ENCODE measurements at places on chromosomes 16 and 17. TPM values are rescaled to one million over a fixed set of nuclear protein-coding genes. Genes with fewer than 3 reads are reported as not detected.

DNA sequence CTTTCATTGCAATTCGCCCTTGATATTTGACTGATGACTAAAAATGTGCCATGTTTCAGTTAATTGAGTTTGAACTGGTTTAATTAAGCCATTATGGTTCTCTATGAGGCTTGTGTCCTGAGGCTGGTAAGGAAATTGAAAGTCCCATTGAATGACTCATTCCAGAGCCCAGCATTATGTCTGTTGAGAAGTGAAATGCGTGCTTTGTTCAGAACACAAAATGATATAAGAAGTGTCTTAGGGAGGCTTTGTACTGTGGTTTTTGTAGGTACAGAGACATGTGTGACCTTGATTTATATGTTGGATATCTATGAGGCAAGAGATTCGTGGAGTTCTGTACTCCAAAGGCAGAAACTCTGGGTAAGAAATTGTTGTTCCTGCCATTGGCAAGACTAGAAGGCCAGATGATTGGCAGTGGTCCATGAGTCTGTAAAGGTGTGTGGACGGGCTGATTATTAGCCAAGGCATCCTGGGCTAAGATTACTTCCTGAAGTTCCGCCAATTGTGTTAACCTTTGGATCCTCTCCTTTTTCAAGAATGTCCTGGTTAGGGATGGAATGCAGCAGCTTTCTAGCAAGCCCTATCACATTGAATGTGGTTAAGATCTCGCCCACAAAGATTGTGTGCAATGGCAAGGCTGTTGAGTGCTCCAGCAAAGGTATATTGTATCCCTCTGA, 103.7 kb downstream of the NPIPB5 start:
- H3K27me3 ChIP-seq: no peaks in the 10 kb centered on the region
- no peak for DNase-seq
- no peaks in the 10 kb centered on the region for H3K4me1 ChIP-seq
- H3K27ac ChIP-seq: no peak overlapping the region
- no peaks in the 10 kb centered on the region for H3K36me3 ChIP-seq

GRCh38 chr17:62871291-62871690, 63.2 kb upstream of the MARCHF10 start:
- no peaks in the 10 kb centered on the region for H3K36me3 ChIP-seq
- no peak for DNase-seq
- H3K4me1 ChIP-seq: peaks cover 3% of the 10 kb centered on the region
- no peak overlapping the region for H3K4me3 ChIP-seq
- H3K27ac ChIP-seq: no peak overlapping the region
- no peaks in the 10 kb centered on the region for H3K27me3 ChIP-seq

DNA sequence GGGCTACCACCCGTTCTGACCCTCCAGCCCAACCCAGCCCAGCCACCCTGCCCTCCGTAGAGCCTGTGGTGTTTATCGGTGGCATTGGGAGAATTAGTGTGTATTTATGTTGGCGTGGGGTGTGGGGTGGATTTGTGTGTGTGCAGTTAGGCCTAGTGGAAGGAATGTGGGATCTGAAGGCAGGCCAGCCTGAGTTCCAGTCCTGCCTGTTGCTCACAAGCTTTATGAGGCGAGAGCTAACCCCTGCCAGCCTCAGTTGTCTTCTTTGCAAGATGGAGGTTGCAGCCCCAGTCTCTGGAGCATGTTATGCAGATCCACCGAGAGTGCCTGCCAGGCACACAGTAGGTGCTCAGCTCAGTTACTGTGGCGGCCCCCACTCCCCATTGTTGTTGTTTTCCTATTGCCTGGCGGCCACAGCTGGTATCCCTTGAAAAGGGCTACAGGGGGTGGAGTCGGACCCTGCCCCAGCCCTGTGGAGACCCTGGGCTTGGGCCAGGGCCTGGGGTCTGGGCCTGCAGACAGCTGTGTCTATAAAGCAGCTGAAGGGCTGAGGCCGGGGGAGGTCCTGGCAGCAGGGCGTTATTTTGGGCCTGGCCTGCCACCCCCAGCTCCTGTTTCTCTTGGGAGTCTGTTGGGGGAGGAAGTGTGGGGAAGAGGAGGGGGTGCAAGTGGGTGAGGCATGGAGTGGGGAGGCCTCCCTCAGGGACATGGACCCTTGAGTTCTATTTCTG, 5.1 kb downstream of the ERBB2 start:
- H3K36me3 ChIP-seq: peaks cover 20% of the 10 kb centered on the region
- H3K4me3 ChIP-seq: no peak overlapping the region
- peaks cover 36% of the 10 kb centered on the region for H3K4me1 ChIP-seq
- no peak for DNase-seq
- H3K27ac ChIP-seq: peak overlapping the region; percentile 55
- H3K27me3 ChIP-seq: no peaks in the 10 kb centered on the region

- H3K27ac ChIP-seq: no peak overlapping the region
- H3K27me3 ChIP-seq: no peaks in the 10 kb centered on the region
These were observed 82.2 kb upstream of the RNU2-1 start for GRCh38 chr17:43315858-43316521.

DNA sequence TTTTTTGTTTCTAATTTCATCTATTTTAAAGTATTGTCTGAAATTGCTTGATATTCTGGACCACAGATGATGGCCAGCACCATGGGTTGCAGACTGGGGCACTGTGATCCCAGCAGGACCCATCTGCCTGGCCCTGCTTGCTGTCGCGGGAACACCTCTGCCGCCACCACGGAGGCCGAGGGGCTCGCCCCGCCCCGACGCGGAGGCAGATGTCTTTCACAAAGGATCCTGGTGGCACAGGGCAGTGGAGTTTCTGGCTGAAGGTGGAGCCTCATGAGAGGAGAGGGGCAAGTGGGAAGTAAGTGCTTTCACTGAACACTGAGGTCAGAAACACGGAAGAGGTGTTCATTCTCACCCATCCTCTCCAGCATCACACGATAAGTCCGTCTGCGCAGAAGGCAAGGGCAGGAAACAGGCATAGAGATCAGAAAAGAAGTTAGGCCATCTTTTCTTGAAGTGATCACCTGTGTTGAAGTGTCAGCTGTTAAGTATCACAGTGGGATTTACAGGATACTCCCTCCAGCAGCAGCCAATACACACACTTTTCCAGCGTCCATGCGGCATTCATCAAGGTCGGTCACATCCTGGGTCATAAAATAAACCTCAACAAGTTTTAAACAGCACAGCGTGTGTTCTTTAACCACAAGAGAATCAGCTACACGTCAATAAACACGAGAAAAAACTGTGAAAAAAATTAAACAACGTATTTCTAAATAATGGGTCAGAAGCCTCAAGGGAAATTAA, 194.5 kb downstream of the RPTOR start:
- H3K36me3 ChIP-seq: no peaks in the 10 kb centered on the region
- H3K27ac ChIP-seq: no peak overlapping the region
- H3K4me1 ChIP-seq: peaks cover 5% of the 10 kb centered on the region

DNA sequence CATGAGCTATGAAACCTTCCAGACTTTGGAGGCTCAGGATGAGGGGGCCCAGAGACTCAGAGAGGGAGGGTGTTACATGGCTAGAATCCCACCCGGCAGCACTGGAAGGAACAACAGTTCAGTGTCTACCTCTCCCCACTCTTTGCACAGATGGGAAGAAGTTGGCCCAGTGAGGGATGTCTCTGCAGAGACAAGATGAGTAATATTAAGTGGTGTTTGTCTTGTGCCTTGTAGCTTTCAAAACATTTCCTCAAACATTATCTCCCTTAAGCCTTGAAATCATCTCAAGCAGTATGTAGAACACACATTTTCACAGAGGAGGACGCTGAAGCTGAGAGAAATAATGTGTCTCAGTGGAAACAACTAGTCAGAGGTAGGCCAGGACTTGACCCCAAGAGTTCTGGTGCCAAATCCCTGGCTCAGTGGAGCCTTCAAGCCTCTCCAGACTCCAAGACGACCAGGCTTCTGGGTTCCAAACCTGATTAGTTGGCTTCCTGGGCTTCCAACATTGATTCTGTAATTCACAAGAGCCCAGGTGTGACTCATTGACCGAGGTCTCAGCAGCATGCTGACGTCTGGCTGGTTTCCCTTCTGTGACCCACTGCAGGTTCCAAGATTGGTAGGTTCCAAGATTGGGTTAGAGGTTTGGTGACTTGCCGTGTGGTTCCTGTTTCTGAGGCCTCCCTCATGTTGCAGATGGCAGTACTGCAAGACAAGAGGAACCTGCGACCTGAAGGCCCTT, 7.4 kb downstream of the RNF112 start:
- no peaks in the 10 kb centered on the region for H3K27me3 ChIP-seq

DNA sequence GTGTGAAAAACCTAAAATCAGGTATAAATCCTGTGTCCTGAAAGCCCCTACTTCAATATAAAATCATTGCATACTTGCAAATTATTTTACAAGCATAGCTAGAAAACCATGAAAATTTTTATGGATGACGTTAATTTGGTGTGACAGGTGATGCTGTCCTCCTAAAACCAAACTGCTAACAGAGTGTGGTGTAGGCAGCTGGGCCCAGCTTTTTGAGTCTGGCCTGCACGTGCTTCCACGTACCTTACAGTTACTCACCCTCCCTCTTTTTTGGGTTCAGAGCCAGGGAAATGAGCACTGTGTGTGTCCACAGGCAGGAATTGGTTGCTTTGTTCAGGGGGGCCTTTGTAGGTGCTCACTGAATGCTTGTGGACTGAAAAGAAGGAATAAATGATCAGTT, 36.4 kb downstream of the CLEC16A start:
- H3K4me3 ChIP-seq: no peak overlapping the region
- no peaks in the 10 kb centered on the region for H3K36me3 ChIP-seq
- H3K4me1 ChIP-seq: peaks cover 23% of the 10 kb centered on the region
- peak overlapping the region; percentile 82 for H3K27ac ChIP-seq
- no peaks in the 10 kb centered on the region for H3K27me3 ChIP-seq

DNA sequence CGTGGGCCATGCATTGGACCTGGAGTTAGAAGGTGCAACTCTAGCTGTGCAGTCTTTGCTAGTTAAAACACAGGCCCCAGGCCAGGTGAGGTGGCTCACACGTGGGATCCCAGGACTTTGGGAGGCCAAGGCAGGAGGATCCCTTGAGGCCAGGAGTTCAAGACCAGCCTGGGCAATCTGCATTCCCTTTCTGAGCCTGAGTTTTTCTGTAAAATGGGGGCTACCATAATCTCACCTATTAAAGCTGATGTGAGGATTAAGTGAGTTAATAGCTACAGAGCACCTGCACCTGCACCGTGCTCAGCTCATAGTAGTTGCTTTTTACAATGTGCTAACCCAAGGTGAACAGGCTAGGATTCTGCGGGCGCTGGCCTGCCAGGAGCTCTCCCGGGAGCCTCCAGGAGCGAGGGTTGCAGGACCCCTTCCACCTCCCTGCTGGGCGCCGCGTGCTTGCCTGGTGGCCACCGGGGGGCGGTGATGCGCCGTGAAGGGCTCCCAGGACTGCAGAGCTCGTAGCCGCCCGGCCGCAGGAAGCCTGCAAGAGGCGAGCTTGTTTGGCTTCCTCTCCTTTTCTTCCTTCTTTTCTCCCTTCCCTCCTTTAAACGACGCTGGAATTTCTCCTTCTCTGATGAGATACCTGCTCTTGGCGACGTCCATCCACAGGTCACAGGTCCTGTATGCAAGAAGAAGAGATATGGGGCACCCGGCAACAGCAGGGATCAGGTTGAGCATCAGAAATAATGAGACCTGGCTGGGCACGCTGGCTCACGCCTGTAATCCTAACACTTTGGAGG, 51.3 kb downstream of the ZFP90 start:
- H3K4me3 ChIP-seq: no peak overlapping the region
- no peaks in the 10 kb centered on the region for H3K36me3 ChIP-seq
- H3K4me1 ChIP-seq: no peaks in the 10 kb centered on the region

- H3K27me3 ChIP-seq: no peaks in the 10 kb centered on the region
- no peak overlapping the region for H3K4me3 ChIP-seq
- H3K36me3 ChIP-seq: no peaks in the 10 kb centered on the region
- peaks cover 8% of the 10 kb centered on the region for H3K4me1 ChIP-seq
These were observed 15.3 kb downstream of the LCMT1 start for GRCh38 chr16:25126820-25127232.

GRCh38 chr16:82280867-82281266, 110.8 kb upstream of the MPHOSPH6 start:
- no peaks in the 10 kb centered on the region for H3K27me3 ChIP-seq
- no peaks in the 10 kb centered on the region for H3K36me3 ChIP-seq
- H3K27ac ChIP-seq: peak overlapping the region; percentile 46
- no peaks in the 10 kb centered on the region for H3K4me1 ChIP-seq

DNA sequence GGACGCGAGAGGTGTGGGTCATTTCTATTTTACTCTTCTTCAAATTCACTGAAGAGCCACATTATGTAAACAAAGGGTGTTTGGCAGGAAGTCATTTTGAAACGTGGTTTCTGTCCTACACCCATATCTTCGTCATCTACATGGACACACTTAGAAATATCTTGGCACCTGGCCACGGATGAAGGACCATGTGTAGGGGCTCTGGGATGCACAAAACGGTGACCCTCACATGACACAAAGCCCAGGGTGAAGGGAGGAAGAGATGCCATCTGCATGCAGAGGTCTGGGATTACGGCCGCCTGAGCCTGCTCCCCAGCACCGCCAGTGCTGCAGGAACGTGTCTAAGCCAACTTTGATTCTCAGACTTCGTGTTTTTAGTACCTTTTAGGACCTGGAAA, 130.2 kb upstream of the CHMP6 start:
- peak; percentile 60 for DNase-seq
- peaks cover 42% of the 10 kb centered on the region for H3K4me1 ChIP-seq
- H3K36me3 ChIP-seq: no peaks in the 10 kb centered on the region
- peak overlapping the region; percentile 72 for H3K27ac ChIP-seq
- no peak overlapping the region for H3K4me3 ChIP-seq
- no peaks in the 10 kb centered on the region for H3K27me3 ChIP-seq

DNA sequence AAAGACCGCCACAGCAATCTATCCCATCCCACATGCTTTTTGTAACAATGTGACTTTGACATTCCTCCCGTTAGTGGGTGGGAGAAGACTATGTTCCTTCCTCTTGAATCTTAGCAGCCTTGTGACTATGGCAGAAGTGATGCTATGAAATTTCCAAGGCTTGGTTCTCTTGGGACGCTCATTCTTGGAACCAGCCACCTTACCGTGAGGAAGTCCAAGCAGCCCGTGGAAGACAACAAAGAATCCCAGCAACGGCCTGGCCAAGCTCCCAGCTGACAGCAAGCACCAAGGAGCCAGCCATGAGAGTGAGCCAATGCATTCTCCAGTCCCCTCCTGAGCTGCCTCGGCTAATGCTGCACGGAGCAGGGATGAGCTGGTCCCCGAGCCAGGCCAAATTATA, 62.3 kb downstream of the VPS53 start:
- no peak overlapping the region for H3K4me3 ChIP-seq
- H3K27ac ChIP-seq: peak overlapping the region; percentile 73
- H3K4me1 ChIP-seq: peaks cover 11% of the 10 kb centered on the region
- peak; percentile 96 for DNase-seq
- H3K27me3 ChIP-seq: no peaks in the 10 kb centered on the region

DNA sequence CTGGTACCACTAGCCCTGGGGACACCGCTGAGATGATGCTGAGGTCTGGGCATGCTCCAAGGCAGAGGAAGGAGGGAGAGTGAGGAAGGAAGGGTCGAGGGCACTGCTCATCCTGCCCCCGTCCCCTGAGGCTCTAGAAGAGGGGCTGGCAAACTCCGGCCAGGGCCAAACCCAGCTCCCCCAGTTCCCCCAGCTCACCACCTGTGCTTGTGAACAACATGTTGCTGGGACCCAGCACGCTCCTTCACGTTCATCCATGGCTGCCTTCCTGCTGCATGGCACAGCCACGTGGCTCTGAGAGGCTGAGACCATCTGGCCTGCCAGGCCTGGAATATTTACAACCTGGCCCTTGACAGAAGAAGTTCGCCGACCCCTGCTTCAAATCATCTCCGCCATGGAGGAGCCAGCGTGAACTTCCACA, 81.2 kb downstream of the RBFOX3 start:
- H3K4me1 ChIP-seq: peaks cover 19% of the 10 kb centered on the region
- no peaks in the 10 kb centered on the region for H3K27me3 ChIP-seq
- no peaks in the 10 kb centered on the region for H3K36me3 ChIP-seq
- H3K4me3 ChIP-seq: no peak overlapping the region

The SHCBP1 gene
- polyA plus RNA-seq: 0.60 TPM

The TAC4 gene
- polyA plus RNA-seq: 3.6 TPM

The TBC1D3B gene
- 4.8 TPM for polyA plus RNA-seq

The CD300H gene
- polyA plus RNA-seq: 0.20 TPM

The EVI2B gene
- 30.8 TPM for polyA plus RNA-seq

The LRRC46 gene
- 0.48 TPM for polyA plus RNA-seq

The SP6 gene
- polyA plus RNA-seq: 3.5 TPM

The RPGRIP1L gene
- polyA plus RNA-seq: 0.46 TPM

The CLEC10A gene
- polyA plus RNA-seq: 9.6 TPM

Measured in sigmoid colon (tissue), 7 donors.